ENCODE measurements at places on chromosomes 1 and 21.

GRCh38 chr1:9050803-9051202, 18.6 kb downstream of the SLC2A5 start:
- DNase-seq, result no peak

- DNase-seq, result no peak
These were observed 36.7 kb downstream of the CAPN2 start for GRCh38 chr1:223748773-223749733.

GRCh38 chr1:156689035-156689952, 12.1 kb upstream of the NES start:
- no peak for DNase-seq

- DNase-seq, result no peak
These were observed 22.3 kb downstream of the EXO1 start for GRCh38 chr1:241870336-241870735.

- no peak for DNase-seq
These were observed 16.1 kb downstream of the CNR2 start for GRCh38 chr1:23897083-23897482.

DNA sequence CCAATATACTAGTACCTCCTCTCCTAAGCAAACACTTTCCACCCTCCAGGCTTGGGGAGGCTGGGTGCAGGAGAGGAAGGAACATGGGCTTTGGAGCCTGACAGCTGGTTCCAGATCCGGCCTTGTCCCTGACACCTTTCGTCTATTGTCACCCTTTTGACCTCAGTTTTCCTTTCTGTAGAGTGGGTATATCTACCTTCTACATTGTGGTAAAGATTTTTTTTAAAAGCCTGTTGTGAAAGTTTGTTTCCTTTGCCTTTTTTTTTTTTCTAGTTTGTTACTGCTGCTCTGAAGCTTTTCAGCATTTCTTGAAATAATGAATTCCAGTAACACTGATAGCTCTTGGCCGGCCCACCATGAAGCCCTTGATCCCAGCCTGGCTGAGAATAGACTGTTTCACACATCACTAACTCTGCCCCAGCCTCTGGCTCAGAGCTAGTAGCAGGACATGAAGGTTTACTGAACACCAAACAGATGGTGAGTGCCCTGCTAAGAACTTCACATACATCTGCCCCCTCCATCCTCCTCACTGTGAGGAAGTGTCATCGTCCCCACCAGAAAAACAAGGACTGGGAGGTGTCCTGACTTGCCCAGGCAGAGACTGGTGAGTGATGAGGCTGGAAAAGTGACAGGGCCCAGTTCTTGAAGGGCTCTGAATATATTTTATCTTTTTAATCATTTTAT, 33.0 kb upstream of the ID3 start:
- no peak for DNase-seq

GRCh38 chr21:32392299-32392879, 423 bp downstream of the URB1 start:
- no peak for DNase-seq

- DNase-seq, result no peak
These were observed 168.2 kb downstream of the RASAL2 start for GRCh38 chr1:178262120-178262500.

DNA sequence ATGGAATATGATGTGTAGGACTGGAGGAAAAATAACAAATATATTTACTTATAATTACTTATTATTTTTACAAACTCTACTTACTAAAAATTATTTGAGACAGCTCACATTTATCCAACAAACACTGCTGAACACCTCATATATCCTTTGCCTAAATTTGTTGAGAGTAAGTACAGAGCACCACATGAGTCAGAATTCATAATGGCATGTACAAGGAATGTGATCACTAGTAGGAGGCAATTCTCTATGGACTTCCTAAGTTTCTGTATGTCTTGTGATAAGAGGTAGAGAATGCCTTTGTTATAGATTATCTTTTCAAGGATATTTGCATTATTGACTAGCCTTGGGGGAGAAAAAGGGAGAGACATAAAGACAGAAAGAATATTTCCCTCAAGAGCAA, 8.2 kb upstream of the ST6GALNAC3 start:
- DNase-seq, result no peak
